ENCODE measurements at places on chromosomes 2 and 18.

DNA sequence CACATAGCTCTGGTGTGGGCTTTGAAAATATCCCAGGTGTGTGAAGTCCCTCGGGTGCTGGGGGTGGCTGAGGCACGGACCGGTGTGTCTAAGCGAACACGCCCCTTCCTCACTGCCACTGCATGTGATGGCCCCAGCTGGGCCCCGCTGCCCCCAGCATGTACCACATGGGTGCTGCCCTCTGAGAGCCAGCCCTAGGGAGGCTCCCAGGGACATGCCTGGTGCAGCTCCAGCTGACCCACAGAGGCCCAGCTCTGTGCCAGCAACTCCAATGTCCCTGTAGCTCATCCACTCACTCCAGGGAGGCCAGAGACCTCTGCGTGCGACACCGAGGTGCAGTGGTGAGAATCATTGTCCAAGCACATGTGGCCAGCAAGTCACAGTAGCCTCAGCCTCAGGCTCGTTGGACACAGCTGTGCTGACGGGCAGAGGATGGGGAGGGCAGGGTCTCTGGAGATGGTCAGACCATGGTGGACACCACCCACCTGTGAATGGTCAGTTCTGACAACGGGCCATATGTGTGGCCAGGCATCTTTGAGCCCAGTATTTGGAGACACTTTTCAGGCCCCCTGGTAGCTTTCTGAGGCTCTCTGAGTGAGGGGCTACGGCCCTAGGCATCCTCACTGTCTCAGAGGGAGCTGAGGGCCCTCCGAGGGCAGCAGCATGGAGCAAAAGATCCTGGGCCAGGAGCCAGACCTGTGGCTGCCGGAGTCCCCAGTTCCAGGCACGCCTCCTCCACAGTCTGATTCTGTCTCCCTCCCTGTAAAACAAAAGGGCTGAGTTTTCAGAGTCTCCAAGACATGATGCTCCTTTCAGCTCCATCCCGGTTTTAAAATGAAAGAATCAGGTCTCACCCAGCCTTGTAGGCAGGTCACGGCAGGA lies 220.7 kb downstream of the NDUFA10 start:
- H3K4me3 ChIP-seq = no peak overlapping the region
- H3K36me3 ChIP-seq = no peaks in the 10 kb centered on the region
- H3K27me3 ChIP-seq = no peaks in the 10 kb centered on the region
- peak; percentile 74 for DNase-seq
- no peaks in the 10 kb centered on the region for H3K4me1 ChIP-seq

DNA sequence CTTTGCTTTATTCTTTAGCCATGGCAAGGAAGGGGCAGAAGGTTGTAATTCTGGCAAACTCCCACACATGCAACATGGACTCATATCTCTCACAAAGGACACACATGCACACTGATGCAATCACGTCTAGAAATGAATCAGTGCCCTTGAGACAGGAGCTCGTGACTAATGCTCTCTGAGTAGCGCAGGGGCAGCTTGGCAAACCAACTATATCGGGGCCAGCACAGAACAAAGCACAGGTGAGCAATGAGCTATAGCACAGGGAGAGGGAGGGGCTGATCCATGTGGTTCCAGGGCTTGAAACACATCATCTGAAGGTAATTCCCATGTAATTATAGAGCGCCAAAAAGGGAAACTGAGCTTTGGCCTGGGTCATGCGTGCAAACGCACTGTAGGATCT lies 165.2 kb upstream of the KLF7 start:
- DNase-seq = no peak
- no peaks in the 10 kb centered on the region for H3K36me3 ChIP-seq
- no peak overlapping the region for H3K4me3 ChIP-seq
- H3K27me3 ChIP-seq = no peaks in the 10 kb centered on the region
- H3K4me1 ChIP-seq = no peaks in the 10 kb centered on the region
- no peak overlapping the region for H3K27ac ChIP-seq

DNA sequence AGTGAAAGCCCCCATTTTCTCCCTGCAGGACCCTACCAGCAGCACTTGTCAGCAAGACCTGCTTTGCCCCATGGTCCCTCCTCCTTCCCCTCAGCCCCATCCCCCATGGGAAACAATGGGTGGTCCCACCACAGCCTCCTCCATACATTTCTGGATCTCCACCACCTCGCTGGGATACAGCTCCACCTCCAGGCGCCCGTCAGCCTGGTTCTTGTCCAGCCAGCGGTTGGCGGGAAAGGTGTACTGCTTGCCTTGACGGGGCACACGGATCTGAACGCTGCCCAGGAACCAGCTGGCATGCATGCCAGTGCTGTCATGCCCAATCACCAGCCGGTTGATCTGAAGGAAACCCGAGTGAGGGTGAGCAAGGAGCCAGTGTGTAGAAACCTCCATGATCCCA lies 90.9 kb downstream of the LOXHD1 start:
- peaks cover 2% of the 10 kb centered on the region for H3K27me3 ChIP-seq
- H3K27ac ChIP-seq = no peak overlapping the region
- no peaks in the 10 kb centered on the region for H3K4me1 ChIP-seq
- DNase-seq = no peak

GRCh38 chr18:63234841-63235240 lies 84.7 kb downstream of the BCL2 start:
- H3K4me1 ChIP-seq = peaks cover 8% of the 10 kb centered on the region
- no peak for DNase-seq
- no peak overlapping the region for H3K27ac ChIP-seq
- H3K36me3 ChIP-seq = no peaks in the 10 kb centered on the region
- H3K27me3 ChIP-seq = no peaks in the 10 kb centered on the region
- H3K4me3 ChIP-seq = no peak overlapping the region

GRCh38 chr2:64482765-64483504 lies 29.0 kb downstream of the LGALSL start:
- no peaks in the 10 kb centered on the region for H3K36me3 ChIP-seq
- H3K4me3 ChIP-seq = no peak overlapping the region
- H3K27ac ChIP-seq = no peak overlapping the region

- DNase-seq = no peak
- H3K27me3 ChIP-seq = no peaks in the 10 kb centered on the region
- no peaks in the 10 kb centered on the region for H3K36me3 ChIP-seq
- H3K27ac ChIP-seq = no peak overlapping the region
- H3K4me3 ChIP-seq = no peak overlapping the region
- H3K4me1 ChIP-seq = no peaks in the 10 kb centered on the region
These were observed 46.2 kb downstream of the LBH start for GRCh38 chr2:30277582-30277981.

GRCh38 chr2:118168615-118169014 lies 80.3 kb downstream of the INSIG2 start:
- no peak for DNase-seq
- no peaks in the 10 kb centered on the region for H3K4me1 ChIP-seq
- no peak overlapping the region for H3K27ac ChIP-seq
- H3K27me3 ChIP-seq = no peaks in the 10 kb centered on the region
- no peak overlapping the region for H3K4me3 ChIP-seq
